GDM1 (cell line): ENCODE measurements at places on chromosomes 7 and 10.

DNA sequence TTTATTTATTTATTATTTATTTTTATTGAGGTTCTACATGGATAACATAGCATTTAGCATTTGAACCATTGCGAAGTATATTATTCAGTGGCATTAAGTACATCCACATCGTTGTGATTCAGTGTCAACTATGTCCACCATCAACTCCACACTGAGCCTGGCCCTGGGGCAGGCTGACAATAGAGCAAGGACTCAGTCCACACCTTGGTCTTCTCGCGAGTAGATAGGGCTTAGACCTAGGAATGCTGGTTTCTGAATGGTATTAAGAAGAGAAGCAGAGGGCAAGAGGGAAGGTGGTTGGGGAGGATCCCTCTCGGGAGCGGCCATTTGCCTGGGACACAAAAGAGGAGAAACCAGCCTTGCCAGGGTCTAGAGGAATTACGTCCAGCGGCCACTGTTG lies 599.2 kb upstream of the MGMT start:
- DNase-seq: no peak

- no peak for DNase-seq
These were observed 118.8 kb downstream of the RSU1 start for GRCh38 chr10:16698461-16698860.

GRCh38 chr7:118259115-118259514 lies 34.6 kb downstream of the ANKRD7 start:
- DNase-seq: no peak

- no peak for DNase-seq
These were observed 4.5 kb downstream of the AMZ1 start for GRCh38 chr7:2692543-2692942.

- no peak for DNase-seq
These were observed 865.9 kb downstream of the CNTNAP2 start for GRCh38 chr7:146982482-146982881.

GRCh38 chr10:30357075-30357801 lies 8.2 kb upstream of the MTPAP start:
- DNase-seq: no peak

DNA sequence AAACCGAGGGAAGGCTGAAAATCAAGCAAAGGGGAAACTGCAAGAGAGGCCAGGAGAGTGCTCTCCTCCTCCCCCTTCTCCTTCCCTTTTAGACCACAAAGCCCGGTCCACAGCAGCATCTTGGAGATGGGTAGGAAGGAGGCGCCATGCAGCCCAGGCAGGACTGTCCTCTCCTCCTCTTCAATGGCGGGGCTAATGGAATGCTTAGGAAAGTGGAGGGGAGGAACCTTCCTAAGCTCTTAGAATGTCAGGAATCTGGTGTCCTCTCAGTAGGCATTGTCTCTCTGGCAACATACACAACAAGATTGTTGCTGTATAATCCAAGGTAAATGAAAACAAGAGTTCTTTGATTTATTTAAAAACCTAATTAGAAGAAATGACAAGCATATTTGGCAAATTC lies 185.1 kb downstream of the DGKI start:
- no peak for DNase-seq

GRCh38 chr7:154899862-154900261 lies 103.1 kb downstream of the PAXIP1 start:
- no peak for DNase-seq

DNA sequence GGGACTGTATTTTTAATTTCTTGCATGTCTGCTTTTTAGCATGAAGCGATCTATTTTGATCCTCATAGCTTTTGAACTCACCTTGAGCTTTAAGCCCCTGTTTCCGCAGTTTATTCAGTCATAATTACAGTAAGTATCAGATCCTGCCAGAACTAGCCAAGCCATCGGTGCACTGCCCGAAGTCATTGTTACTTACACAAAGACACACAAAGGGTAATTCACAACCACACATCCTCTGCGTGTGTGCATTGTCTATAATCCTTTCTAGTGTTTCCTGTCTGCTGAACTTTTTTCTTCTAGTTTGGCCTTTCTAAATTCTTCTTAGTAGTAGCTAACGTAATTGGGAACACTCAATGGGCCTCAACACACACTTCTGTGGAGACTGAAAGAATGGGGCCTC lies 133.0 kb downstream of the SFMBT2 start:
- DNase-seq: no peak

GRCh38 chr10:124035928-124036558 lies 57.4 kb downstream of the CHST15 start:
- DNase-seq: peak; percentile 76

GRCh38 chr10:32148864-32149251 lies 92.6 kb upstream of the KIF5B start:
- no peak for DNase-seq

DNA sequence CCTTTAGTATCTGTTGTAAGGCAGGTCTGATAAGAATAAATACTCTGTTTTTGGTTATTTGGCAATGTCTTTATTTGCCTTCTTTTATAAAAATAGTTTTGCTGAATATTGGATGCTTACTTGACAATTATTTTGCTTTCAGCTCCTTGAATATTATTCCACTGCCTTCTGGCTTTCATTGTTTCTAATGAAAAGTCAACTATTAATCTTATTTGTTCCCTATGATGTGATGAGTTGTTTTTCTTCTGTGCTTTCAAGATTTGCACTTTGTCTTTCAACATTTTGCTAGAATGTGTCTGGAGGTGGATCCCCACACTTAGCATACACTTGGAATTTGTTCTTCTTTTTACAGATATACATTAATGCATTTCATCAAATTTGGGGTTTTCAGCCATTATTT lies 203.8 kb upstream of the PTPRZ1 start:
- DNase-seq: no peak

DNA sequence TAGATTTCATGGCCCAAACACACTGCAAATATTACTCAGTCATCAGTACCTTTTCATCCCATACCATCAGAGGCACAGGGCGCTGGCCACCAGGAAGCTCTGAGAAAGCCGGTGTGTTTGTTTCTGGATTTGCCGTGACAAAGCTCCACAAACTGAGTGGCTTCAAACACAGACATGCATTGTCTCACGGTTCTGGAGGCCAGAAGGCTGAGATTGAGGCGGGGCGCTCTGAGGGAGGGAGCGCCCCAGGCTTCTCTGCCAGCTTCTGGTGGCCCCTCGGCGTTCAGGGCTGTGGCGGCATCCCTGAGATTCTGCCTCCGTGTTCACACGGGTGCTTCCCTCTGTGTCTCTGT lies 3.7 kb upstream of the TTYH3 start:
- DNase-seq: no peak

GRCh38 chr10:104297697-104298660 lies 29.0 kb downstream of the GSTO2 start:
- no peak for DNase-seq

- no peak for DNase-seq
These were observed 208.1 kb downstream of the HDAC9 start for GRCh38 chr7:18703685-18704084.

GRCh38 chr7:101841328-101841727 lies 23.9 kb downstream of the CUX1 start:
- no peak for DNase-seq

DNA sequence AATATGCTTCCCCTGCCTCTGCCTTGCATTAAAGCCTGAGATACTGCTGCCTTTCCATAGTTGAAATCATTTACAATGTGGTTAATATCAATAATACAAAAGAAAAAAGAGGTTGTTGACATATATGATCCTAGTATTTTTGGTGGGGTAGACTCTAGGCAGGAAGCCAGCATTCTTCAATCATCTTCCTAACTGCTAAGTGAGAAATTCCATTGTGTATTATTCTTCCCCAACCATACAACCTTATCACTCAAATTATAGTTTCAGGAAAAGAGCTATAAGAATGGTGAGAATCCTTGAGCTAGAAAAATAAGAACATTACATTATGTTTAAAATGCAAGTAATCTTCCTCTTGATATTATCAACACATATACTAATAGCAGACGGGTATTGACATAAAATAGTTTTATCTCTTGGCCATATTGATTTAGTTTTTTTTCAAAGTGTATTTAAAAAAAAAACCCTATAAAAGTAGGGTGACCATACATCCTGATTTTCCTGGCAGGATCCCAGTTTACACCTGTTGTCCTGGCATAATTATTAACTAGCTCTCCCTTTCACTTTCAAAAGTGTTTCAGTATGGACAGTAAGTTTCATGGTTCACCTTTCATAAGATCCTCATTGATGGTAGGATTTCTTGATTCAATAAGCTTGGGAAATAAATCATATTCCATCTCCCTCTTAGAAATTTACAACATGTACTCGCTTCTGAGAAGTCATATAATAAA lies 33.4 kb upstream of the WASL start:
- no peak for DNase-seq

- DNase-seq: no peak
These were observed 810.7 kb downstream of the MAGI2 start for GRCh38 chr7:78642751-78643150.

DNA sequence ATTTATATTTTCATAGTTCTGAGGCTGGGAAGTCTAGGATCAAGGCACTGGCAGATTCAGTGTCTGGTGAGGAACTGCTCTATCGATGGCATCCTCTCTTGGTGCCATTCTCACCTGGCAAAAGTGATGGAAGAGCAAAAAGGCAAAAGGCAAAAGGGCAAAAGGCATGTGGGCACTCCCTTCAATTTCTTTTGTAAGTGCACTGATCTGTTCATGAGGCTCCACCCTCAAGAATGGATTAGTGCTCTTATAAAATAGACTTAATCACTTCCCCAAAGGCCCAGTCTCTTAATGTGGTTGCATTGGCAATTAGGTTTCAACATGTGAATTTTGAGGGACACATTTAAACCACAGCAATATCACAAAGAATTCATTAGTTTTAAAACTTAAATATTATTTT lies 16.1 kb downstream of the TAS2R60 start:
- DNase-seq: no peak

- no peak for DNase-seq
These were observed 261.9 kb downstream of the GRID1 start for GRCh38 chr10:86104611-86105145.

GRCh38 chr10:47094636-47095035 lies 183.4 kb downstream of the PTPN20 start:
- DNase-seq: no peak

DNA sequence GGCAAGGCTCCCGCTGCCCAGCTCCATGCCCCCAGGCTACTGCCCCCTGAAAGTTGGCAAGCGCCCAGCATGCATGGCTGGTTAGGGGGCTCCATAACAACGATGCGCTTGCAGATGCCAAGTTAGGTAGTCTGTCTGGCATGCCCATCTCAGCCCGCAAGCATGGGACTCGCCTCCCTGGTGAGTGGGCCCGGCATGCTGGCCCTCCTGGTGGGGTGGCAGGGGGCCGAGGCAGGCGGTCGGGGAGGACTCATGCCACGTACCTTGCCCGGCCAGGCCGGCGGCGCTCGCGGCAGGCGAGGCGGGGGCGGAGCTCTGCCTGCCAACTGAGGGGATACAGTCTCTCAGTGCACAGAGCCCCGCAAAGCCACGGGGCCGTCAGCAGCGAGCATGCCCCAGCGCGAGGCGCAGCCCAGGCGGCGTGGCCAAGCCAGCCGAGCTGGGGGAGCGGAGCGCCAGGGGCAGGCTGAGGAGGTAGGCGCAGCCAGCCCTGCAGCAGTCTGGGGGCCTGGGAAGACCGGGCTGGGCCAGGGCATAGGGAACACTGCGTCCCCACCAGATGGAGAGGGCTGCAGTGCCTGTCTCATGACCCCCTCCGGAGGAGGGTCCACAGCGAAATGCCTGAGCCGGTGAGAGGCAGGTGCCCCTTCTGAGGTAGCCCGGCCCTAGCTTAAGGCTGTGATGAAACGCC lies 28.0 kb upstream of the NDST2 start:
- DNase-seq: no peak

- no peak for DNase-seq
These were observed 176.4 kb downstream of the ELFN1 start for GRCh38 chr7:1846331-1847065.

DNA sequence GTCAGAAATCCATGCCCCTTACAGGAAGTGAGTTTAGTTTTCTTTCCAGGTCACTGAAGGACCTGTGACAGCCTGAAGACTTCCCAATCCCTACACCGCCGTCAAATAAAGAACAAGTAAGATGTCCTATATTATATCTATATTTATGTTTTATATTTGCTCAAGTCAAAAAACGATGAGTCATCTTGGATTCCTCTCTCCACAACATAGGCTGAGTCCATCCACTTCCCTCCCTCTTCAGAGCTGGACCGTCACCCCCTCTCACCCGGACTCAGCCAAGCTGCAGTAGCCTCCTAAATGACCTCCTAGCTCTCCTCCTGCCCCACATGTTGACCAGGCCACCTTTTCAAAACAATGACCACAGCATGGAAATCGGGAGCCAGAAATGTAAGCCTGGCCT lies 53.5 kb downstream of the GLI3 start:
- DNase-seq: no peak

GRCh38 chr7:39910108-39910869 lies 39.8 kb upstream of the CDK13 start:
- no peak for DNase-seq

GRCh38 chr7:23472956-23473843 lies 2.9 kb upstream of the IGF2BP3 start:
- no peak for DNase-seq

- DNase-seq: peak; percentile 13
These were observed 44.2 kb upstream of the GGCT start for GRCh38 chr7:30548845-30549244.
